Thyroid gland (tissue), 4 donors: ENCODE measurements at places on chromosomes 3 and 15.
A peak's percentile ranks its signal among the peaks of the same experiment; 100 is the strongest.

DNA sequence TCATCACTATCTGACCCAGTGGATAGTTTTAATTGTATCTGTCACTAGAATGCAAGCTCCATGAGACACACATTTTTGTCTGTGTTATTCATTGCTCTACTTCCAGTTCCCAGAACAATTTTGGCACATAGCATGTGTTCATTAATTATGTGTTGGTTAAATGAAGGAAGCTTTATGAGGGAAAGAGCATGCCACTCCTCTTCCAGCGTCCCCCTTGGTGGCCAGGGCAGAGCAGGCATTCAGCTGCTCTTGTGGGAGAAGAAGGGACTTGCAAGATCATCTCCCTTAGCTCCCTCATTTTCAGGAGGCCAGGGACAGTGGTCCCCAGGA is 489 bp upstream of the GALNT15 start:
- DNase-seq = no peak

- DNase-seq = no peak
Measured at GRCh38 chr3:149965278-149965677, 5.4 kb downstream of the PFN2 start.

DNA sequence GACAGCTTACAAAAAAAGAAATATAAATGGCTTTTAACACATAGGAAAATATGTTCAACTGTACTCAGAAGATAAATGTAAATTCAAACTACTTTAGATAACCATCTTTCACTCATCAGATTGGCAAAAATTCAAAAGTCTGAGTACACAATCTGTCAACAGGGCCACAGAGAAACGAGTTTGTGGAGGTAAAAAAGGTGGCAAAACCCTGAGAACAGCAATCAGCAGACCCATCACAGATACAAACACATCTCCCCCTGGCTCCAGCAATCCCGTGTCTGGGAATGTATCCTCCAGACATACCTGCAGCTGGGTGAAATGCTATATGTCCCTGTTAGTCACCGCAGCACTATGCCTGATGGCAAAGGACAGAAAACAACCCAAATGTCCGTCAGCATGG is 149.5 kb downstream of the OSBPL10 start:
- DNase-seq = no peak

DNA sequence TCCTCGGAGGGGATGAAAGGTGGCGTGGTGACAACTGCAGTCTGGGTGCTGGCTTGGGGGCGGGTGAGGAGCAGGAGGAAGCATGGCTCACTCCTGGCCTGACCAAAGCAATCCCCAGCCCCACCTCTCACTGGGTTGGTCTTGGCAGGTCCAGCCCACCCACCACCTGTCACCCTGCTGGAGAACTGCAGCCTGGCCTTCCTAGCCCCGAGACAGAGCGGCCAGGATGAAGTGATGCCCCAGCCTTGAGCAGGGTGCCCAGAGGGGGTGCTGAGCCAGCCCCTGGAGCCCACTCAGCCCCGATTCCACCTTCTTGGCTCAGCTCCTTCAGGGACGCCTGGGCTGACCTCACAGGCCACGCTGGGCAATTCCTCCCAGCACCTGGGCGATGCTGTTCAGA is 89.9 kb downstream of the IQSEC1 start:
- no peak for DNase-seq

- DNase-seq = peak; percentile 34
Measured at GRCh38 chr3:32239307-32240158, 1.1 kb downstream of the CMTM8 start.
